ENCODE measurements at places on chromosomes 1 and 21. TPM values are rescaled to one million over a fixed set of nuclear protein-coding genes. Genes with fewer than 3 reads are reported as not detected.

GRCh38 chr1:18343581-18343980, 137.1 kb upstream of the KLHDC7A start:
- DNase-seq: no peak

DNA sequence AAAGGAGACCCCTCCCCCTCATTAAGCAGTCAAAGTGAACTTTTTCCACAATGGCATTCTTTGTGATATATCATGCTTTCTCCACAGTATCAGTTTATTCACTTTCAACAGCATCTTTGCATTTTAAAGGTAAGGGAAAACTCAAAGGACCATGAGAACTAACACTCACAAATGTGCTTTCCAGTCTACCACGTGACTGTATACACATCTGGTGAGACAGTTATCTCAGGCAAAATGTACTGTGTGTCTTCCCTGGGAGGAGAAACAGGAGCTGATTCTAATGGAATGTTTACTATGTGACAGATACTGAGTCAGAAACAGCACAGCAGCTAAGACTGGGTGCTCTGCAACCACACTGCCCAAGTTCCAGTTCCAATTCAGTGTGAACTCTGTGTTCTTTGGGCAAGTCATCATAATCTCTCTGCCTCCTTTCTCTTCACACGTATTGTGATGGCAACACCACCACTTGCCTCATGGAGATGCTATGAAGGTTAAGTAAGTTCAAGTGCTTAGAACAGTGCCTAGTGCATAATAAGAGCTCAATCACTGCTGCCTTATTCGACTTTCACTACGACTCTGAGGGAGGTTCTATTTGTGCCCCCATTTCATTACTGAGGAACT, 79.0 kb downstream of the SLC45A1 start:
- DNase-seq: no peak

Gene LCE1F
- not detected for total RNA-seq

Gene OR2L5
- not detected for total RNA-seq

Gene IL20
- not detected for total RNA-seq

DNA sequence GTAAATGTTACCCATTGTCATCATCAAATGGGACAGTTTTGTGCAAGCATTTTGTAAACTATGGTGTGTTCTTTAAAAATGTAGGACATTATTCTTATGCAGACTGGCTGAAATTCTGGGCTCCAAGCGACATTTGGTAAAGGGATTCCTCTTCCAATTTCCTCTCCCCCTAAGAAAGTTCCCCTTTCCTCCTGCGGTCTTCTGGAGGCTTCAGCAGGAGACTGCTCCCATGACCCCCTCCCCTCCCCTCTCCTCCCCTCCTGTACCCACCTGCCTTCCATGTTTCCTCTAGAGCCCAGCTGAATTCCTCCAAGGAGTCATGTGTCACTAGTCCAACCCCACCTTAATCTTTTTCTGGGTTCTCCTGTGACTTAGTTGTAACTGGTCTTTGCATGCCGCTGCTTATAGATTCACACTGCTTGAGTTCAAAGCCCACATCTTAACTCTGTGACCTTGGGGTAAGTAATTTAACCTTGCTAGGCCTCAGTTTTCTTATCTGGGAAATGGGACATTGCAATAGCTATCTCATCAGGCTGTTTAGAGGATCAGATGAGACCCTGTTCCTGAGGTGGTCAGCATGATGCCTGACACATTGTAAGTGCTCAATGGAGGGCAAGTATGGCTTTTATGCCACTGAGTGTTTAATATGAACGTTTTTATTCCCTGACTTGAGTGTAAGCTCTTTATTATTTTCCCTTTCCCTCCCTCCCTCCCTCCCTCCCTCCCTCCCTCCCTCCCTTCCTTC, 69.9 kb upstream of the WDR26 start:
- no peak for DNase-seq

DNA sequence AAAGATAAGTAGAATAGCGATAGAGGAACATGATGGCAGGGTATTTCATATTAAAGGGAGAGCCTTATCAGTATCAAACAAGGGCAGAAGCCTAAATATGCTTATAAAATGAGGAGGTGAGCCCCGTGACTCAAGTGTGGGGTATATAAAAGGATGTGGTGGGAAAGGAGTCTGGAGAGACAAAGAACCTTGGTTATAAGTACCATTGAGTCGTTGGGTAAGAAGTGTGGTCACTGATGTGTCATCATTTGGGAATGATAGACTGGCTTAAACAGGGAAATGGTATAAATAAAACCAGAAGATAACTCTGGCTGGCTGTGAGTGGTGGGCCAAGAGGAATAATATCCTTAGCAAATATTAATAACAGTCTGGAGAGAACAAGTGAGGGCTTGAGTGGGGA, 10.9 kb upstream of the CD5L start:
- no peak for DNase-seq

Gene PTPN14
- 1.8 TPM for total RNA-seq

Gene LENEP
- 0.50 TPM for total RNA-seq

DNA sequence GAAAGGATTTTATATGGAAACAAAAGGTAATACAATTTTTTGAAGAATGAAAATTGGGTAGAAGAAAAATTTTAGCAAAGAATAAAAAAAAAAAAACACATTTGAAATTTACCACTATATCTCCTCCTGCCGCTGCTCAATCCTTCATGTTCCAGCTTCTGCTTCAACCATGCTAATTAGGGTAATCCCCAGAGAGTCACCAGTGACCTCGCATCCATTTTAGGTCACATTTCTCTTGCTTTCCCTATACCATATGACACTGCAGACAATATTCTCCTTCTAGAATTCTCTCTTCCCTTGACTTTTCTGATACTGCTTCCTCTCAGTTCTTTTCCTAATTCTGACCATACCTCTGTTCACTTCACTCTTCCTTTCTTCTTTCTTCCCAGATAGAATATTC, 237.1 kb downstream of the USH2A start:
- no peak for DNase-seq

DNA sequence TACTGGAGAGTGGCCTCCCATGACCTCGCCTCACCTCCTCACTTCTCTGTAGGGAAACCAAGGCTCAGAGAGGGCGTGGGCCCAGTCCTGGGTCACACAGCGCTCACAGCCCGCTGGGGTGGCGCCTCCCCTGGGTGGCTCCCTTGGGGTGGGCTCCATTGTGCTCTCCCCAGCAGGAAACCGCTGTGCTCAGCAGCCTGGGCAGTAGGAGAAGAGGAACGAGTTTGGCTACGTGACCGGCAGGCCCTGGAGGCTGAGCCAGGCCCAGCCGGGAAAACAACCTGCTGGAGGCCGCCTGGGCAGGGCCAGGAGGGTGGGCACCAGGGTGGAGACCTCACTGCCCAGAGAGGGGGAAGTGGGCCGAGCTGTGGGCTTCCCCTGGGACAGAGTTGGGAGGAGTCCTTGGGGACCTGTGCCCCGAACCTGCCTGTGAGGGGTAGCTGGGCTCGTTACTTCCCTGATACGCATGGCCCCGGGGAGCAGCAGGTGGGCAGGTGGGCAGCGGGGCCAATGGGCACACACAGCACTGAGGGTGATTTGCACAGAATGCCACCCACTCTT, 15.0 kb upstream of the FAM131C start:
- no peak for DNase-seq

Gene TFF3
- total RNA-seq: 0.29 TPM

GRCh38 chr1:47725992-47726855, 271.0 kb downstream of the TRABD2B start:
- DNase-seq: peak; percentile 48

GRCh38 chr1:40313329-40313957, 3.6 kb downstream of the COL9A2 start:
- no peak for DNase-seq

- no peak for DNase-seq
Measured at GRCh38 chr1:76687307-76688175, 179.7 kb upstream of the ST6GALNAC5 start.
